ENCODE measurements at places on chromosomes 2 and 18.
A peak's percentile ranks its signal among the peaks of the same experiment; 100 is the strongest.

DNA sequence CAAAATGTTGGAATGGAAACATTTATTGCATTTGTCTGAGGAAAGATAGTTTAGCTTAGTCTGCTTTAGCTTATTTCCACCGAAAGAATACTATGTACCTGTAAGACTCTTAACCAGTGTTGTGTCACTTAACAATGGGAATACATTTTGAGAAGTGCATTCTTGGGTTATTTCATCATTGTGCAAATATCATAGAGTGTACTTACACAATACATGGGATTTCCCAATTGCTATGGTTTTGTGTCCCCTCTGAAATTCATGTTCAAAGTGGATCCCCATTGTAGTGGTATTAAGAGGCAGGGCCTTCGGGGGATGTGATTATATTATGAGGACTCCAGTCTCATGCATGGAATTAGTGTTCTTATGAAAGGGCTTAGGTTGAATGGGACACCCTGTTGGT, 249.4 kb upstream of the UBE2E3 start:
- DNase-seq = no peak

DNA sequence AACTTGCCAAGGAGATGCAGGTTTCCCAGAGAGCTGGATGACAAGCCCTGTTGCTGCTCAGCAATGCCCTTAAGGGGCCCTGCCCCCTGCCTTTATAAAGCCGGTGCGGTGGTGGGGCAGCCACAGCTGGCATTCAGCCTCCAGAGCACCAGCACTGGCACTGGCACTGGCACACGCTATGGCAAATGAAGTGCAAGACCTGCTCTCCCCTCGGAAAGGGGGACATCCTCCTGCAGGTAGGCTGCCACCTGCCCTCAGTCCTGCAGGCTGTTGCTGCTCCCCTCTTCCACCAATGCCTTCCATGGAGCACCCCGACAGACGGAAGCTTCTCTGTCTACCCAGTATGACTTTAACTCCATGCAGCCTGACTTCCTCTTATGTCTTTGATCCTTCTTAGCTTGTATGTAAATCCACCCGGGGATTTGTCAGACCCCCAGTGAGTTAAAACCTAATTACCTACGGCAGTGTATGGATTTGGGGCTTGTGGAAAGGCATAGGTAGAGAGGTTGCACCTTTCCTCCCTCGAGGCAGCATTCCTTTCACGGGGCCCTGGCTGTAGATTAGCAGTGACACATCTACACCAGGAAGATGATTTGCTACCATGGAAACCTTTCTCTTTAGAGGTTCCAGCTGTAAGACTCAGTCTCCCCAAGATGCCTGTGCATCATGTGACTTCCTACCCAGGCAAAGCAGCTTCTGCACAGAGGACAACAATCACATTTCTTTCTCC, at the start of gene DAPL1:
Gene DAPL1, plus strand, starts transcription at position 123 of the 730 bp plus-strand sequence. Its CDS starts 56 bp downstream, at position 179.
- DNase-seq = no peak

DNA sequence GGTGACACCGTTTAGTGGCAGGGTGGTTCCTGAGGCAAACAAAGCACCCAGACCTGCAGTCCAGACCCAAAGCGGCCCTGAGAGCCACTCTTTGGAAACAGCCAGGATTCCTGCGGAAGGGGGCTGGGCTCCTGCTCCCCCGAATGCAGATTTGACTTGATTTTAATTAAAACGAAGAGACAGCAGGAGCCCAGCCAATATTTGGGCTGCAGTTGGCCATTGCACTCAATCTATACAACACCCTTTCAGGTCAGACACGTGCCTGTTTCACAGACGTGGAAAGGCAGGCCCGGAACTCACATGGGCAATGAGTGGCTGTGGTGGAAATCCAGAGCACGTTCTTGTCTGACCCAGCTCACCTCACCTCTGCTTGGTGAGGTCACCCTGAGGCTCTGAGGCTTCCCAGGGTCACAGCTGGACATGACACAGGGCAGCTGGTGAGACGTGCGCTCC, 122.4 kb downstream of the NDUFA10 start:
- DNase-seq = no peak

DNA sequence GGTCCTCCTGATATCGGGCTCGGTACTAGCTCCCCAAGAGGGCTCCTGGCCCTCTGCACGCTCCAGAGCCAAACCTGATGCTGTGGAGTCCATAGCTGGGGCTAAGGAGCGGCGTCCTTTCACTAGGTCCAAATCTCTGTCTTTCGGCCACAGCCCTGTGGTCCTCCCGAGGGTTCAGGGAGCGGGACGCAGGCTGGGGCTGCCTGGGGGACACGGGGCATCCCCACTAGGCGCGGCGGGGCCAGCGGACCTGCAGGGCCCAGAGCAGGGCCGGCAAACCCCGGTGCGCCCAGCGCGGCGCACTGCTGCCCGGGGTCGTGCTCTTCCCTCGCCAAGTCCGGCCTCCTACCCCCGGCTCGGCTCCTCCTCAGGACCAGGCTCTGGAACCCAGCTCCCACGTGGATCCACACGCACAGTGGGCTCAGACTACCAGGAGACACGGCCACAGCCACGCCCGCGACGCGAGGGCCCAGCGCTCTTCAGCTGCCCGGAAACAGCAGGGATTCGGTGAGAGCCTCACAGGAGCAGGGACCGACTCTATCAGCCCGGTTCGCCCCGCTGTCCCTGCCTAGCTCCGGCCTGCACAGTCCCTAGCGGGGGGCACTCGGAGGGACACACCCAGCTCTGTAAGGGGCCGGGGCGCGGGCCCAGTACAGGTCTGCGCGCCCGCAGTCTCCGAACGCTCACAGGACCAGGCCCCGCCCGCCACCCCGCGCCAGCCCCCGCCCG, 593 bp downstream of the ZNF514 start:
- DNase-seq = peak; percentile 65

- no peak for DNase-seq
Measured at GRCh38 chr2:200131307-200131706, 175.2 kb upstream of the SPATS2L start.

DNA sequence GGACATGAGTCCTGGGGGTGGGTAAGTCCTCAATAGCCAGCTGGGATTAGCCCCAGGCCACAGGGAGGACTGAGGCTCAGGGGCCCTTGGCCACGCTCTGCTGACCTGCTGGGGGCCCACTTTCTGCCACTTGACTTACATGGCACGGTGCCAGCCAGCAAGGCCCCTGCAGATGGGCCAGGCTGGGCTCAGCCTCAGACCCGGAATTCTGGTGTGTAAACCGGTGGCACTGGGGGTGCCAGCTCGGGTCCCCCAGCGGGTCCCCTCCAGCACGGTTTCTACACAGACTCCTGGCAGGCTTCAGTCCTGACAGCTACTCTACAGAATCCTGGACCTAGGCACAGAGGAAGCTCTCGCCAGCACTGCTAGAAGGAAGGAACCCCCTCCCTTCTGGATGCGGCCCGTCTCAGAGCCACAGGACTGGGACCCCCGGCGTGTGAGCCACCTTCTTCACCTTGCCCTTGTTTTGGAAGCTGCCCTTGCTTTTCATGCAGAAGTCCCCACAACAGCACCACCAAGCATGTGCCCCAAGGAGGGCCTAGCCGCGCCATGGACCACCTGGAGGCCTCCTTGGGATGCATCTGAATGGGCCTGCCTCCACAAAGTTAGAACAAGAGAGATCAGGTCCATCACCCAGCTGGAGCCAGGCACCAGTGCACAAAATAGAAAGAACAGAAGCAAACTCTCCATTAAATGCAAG, 8.0 kb downstream of the HDAC4 start:
- DNase-seq = peak; percentile 4

- no peak for DNase-seq
Measured at GRCh38 chr2:132915812-132916549, 246.0 kb upstream of the LYPD1 start.

- DNase-seq = no peak
Measured at GRCh38 chr2:104745846-104746245, 108.1 kb upstream of the POU3F3 start.
